GM10248 (cell line): ENCODE measurements at places on chromosomes 2 and 18.

GRCh38 chr2:231931481-231931915 lies 5.3 kb upstream of the NPPC start:
- no peak for DNase-seq

DNA sequence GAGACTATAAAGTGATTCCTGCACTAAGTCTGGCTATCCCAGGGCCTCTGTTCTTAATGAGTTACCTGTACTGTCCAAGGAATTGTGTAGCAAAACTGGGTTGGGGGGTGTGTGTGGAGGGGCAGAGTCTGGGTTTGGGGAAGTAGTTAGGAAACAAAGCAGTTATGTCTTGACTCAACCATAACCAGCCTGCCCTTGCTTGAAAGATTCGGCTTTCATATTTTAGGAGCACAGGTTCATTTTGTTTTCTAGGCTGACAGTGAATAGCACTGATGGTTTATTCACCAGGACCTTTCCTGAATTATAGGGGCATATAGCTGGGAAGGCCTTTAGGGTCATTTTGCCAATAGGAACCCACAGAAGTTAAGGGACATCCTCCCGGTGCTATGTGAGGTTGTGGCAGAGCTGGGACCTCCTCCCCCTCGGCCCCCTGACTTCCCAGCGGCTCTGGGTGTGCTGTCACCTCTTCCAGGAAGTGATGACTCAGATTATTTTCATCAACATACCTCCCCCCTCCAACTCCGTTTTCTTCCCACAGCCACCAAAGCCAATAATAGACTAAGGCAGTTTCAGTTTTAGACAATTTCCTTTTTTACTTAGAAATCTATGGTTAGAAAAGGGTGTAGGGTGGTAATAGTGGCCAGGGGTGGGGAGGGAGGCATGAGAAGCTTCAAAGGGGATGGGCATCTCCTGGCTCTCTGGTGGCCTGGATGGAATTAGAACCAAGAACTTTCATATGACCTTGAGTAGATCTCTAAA lies 44.8 kb downstream of the SETBP1 start:
- peak; percentile 43 for DNase-seq

DNA sequence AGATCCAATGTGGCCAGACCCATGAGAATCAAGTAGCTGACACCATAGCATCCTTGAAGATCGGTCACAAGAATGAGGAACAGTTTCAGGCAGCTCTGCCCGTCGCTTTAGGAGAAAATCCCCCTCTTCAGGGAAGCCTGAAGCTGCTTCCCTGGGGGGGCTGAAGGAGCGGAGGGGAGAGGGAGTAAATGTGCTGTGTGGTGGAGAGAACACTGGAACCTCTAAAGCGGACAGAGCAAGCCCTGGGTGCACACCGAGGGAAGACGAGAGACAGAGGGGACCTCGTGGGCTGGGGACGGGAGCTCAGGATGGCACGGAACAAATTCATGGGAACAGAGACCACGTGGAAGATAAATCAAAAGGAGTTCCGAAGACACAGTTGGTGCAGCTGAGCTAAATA lies 154.3 kb downstream of the NDUFA10 start:
- DNase-seq: no peak

- no peak for DNase-seq
Measured at GRCh38 chr2:341017-341542, 53.2 kb upstream of the ALKAL2 start.

DNA sequence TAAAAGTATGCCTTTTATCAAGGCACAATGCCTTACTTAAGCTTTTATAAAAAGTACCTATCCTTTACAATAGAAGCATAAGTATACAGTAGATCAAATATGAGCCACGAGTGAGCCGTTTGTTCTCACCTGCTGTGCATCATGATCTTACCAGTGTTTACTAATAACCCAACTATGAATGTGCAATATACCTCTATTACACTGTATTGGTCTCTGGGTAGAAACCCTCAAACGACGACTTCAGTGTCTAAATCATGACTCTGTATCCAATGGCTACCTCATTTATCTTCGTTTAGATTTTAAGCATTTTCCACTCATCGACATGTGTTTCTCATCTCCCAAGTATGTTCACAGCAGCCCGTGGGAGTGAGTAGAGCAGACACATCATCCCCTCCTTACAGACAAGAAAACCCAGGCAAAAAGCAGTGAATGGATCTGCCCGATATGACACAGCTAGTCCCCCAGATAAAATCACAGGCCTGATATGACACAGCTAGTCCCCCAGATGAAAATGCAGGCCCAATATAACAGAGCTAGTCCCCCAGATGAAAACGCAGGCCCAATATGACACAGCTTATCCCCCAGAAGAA lies 279.8 kb downstream of the TNS1 start:
- DNase-seq: no peak
